ENCODE measurements at places on chromosomes 5 and 9.

GRCh38 chr5:31052937-31053658 is 140.4 kb upstream of the CDH6 start:
- DNase-seq = no peak

DNA sequence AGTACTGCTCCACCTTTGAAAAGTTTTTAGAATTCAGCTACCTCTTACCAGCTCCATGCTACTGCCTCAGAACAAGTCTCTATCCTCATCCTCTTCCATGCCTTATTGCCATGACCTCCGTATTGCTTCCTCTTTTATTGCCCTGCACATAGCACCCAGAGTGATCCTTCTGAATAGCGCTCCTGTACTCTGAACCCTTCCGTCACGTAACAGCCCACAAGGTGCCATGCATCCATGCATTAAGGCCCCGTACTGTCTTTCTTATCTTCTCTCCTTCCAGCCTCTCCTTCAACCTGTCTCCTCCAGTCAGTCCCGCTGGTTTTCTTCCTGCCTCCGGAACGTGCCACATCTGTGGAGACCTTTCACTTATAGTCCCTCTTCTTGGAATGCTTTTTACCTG is 273.3 kb upstream of the SEMA6A start:
- DNase-seq = no peak

- DNase-seq = no peak
Measured at GRCh38 chr9:114011313-114011712, 66.8 kb downstream of the AMBP start.

- no peak for DNase-seq
Measured at GRCh38 chr5:52627740-52628139, 160.0 kb upstream of the ITGA1 start.

DNA sequence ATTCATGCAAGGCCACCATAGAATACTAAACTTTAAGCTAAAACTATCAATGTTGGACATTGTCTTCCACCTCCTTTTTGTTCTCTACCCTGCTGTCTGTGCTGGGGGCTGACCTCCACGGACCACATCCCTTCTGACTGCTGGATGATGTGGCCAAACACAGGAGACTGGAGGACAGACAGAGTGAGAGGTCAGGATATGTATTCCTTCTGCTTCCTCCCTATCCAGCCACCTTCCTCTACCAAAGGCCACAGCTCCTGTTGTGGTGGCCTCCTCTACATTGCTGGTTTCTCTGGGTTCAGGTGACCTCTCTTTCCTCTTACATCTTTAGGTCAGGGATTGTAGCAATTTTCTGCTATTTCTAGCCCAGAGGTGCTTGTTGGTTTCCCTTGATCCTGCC is 148.1 kb downstream of the ACTBL2 start:
- DNase-seq = no peak

DNA sequence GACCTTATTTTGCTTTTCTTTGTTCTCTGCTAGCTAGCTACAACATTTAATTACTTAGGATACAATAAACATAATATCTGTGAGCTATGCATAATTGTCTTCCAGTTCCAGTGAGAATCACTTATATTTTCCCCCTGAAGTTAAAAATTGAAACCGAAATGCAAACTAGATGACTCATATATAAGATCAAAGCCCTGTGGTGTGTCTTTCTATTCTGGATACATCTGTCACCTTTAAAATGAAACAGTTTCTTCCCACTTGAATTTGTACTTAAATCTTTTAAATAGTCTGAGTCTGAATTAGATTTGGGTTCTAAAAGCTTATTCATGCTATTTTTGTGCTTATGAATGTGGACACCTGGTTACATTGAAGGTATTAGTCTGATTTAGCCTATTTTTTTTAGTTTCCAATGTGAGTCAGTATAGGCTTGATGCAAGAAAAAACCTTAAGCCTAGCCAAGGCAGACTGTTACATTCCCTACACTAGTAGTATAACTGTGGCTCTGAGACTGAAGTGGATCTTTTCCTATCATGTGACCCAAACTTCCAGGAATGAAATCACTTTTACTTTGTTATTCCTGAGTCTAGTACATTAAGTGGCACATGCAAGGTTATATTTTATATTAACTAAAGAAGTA is 703.5 kb upstream of the RGMB start:
- no peak for DNase-seq

DNA sequence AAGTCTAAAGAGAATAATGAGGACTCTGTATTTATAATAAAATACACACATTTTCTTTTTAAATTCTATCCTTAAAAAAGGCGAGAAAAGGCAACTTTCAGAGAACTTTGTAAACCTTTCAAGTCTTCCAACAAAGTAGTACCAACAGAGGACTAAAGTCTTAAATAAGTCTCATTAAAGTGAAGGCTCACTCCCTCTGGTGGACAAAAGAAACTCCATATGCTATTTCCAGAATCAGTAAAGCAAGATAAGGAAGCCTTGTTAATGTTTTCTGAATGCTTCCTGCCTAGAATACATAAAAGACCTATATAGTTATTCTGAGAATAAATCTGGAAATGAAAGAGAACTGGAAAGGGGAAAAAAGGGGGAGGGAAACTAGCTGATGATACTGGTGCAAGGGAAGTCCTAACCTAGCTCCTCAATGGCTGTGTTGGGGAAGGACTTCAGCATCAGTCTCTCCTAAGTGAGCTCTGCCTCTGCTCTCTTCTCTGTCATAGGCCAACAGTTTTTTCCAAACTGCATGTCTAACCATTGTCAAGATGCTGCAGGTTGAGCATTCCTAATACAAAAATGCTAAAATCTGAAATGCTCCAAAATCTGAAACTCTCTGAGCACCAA is 7.2 kb downstream of the HMGCS1 start:
- no peak for DNase-seq

DNA sequence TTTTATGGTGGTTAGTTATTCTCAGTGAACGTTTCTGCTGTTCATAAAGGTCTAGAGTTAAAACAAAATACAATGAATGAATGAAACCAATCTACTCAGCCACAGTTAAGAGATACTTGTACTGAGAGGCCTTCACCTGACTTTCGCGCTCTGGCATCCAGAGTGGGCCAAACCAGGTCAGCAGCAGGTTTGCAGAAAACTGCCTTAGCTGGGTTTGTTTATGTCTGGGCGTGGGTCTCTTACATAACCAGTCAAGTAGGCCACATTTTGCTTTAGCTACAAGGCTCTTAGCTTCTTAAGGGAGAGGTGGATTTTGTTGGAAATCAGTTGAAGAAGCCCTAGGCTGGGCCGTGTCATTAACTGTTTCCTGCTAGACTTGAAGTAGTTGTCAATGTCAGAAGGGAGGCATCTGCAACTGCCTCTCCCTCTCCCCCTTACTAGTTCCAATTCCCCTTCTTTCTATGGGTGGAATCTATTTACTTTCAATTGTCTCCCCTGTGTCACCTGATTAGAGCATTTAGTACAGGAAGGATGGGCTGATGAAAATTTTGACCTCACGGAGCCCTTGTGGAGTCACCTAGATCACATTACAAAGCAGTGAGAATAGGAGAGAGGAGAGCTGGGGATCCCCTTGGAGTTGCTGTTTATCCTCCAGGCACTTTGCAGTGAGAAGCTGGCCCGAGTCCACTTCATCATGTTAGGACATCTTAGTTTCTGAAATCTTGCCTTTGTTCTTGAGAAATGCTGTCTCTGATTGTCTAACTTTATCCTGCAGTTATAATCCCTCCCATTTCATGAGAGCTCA is 200.5 kb downstream of the ARHGEF28 start:
- DNase-seq = no peak

DNA sequence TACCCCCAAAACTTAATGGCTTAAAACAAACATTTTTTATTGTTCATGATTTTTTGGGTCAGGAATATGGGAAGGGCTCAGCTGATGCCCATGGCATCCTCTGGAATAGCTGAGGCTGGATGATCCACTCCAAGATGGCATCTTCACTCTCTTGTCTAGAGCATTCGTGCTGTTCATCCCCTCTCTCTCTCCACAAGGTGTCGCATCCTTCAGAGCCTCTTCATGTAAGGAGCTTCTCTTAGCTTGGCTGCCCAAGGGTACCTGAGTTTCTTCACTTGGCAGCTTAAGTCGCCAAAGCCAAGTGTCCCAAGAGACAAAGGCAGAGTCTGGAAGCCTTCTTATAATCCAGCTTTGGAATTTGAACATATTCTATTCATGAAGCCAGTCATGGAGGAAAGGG is 294.7 kb downstream of the CHSY3 start:
- DNase-seq = no peak

- DNase-seq = no peak
Measured at GRCh38 chr5:54275361-54275760, 35.0 kb downstream of the ARL15 start.

- DNase-seq = no peak
Measured at GRCh38 chr5:9596171-9596780, 33.9 kb downstream of the TAS2R1 start.

DNA sequence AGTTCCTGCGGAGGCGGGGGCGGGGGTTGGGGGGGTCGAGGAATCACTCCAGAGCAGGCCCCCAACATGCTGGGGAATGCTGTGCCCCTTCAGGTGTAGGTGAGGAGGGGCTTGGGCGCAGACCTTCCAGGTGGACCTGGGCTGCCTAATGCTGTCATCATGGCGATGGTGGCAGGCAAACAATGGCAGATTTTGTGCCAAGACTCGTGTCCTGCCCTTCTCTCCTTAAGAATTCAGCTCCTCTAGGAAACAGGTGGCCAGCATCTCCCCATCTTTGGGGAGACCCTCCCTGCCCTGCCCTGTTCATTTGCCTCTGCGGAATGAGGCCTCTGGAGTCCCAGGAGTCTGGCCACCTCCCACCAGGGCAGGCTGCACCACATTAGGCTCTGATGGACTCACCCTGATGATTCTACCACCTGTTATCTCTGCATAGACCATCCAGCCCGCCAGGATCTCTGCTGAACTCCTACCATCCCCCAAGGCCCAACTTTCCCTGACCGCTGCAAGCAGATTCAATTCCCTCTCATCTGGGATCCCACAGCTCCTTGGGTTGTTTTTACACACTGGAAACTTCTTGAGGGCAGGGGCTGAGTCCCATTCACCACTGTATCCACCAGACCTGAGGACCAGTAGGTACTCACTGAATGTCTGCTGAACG is 10.9 kb upstream of the SLC25A51 start:
- no peak for DNase-seq

- no peak for DNase-seq
Measured at GRCh38 chr9:99472240-99472915, 250.3 kb downstream of the SEC61B start.

- DNase-seq = no peak
Measured at GRCh38 chr5:52831786-52832511, 44.2 kb downstream of the ITGA1 start.

All from activated CD8-positive, alpha-beta memory T cell treated with anti-CD3 and anti-CD28 coated beads for 4 hours (primary cell).